ENCODE measurements at places on chromosomes 12 and 14.

DNA sequence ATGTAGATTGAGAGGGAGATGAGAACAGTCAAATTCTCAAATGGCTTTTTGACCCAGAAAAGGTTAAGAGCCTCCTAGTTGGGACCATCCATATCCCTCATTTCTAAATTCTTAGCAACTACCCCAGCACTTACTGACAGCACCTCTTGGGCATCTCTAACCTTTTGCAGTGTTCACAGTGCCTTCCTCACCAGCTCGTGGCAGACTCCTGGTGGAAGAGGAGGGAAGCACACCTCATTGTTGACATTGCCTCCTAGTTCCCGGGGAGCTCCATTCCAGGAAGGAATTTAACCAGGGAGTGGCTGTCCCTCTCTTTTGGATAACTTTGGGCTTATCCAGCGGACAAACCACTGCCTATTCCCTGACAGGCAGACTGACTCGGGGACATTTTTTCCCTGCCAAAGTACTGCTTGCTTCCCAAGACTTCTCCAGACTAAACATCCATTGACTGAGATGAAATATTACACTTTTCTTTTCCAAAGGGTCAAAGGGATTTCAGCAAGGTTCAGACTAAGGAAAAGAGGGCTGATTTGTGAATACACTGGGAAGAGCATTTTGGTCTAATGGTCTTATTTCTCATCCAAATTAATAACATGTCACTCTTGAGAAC lies 9.0 kb upstream of the OR6J1 start:
- peak; percentile 74 for DNase-seq

DNA sequence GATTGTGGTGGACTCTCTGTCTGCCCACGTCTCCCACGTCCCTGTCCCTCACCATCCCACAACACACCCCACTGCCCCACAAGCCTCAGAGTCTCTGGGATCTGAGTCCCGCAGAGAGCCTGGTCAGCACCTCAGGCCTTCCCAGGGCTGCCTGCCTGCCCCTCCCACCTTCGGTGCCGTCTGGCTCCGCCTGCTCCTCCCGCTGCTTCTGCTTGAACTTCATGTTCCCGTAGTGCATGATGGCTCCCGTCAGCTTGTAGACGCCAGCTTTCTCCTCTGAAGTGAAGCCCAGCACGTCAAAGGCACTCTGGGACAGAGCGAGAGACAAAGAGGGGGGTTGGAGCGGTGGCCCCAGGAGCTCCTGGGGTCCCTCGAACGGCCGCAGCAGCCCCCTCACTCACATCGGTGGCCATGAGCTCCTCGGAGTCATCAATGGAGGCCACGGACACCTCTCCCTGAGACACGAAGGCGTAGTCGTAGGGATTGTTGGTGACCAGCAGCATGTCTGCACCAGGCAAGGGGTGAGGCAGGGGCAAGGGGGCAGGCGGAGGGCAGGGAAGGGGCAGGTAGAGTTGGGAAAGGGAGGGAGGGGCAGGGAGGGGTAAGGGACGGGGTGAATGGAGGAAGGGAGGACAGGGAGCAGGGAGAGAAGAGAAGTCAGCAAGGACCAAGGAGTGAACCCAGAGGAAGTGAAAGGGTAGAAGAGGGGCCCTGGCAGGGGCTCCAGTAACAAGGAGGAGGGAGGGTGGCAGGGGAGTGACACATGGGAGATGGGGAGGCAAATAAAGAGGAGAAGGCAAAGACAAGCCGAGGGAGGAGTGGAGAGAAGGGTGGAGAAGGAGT lies 5.6 kb downstream of the MYH6 start:
- DNase-seq: no peak

DNA sequence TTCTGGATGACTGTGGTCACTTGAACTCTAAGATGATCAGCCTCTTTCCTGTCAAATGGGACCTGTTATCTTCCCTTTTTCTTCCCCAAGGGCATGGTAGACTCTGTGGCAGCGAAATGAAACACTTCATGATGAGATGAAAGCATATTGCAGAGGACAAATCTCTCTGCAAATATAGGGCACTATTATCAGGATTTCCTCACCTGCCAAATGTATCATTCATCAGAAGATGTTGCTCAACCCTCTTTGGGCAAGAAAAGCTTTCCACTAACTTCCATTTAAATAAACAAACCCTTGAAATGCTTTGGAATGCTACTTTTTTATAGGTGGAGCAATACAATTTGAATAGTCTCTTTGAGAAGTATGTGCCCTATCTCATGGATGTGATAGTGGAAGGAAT lies 105.0 kb downstream of the DNAH10 start:
- no peak for DNase-seq

- DNase-seq: no peak
These were observed 165.6 kb upstream of the TMCC3 start for GRCh38 chr12:94815958-94816357.

- no peak for DNase-seq
These were observed 7.1 kb upstream of the WASHC4 start for GRCh38 chr12:105100207-105100985.

DNA sequence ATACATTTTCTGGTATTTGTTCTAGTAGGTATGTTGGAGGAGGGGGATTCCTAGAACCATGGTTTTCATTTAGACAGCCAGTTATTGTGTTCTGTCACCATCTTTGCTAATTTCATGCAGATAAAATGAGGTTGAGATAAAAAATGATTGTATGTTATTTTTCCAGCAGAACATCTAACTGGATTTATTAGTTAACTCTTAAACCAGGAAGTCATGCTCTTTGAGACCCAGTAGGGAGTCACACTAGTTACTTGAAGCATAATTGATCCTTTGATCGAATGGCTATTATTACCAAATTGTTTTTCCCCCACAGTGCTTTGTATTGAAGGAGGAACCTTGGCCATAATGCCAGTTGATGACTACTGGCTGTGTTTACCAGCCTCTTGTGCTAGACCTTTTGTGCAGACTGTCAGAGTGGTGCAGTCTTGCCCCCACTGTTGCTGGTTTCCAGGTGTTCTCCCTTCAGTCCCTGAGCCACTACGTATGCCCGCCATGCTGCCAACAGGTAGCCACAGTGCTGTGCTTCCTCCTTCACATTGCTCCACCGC lies 6.0 kb downstream of the EID3 start:
- no peak for DNase-seq
